NCI-H1436 treated with DMSO at 0.1 percent for 48 hours (cell line): ENCODE measurements at places on chromosomes 12 and 14.

- DNase-seq: no peak
Observed at GRCh38 chr14:104925855-104926609, 1.4 kb downstream of the PLD4 start.

GRCh38 chr14:79947440-79948054, 263.8 kb downstream of the DIO2 start:
- DNase-seq: peak; percentile 8

DNA sequence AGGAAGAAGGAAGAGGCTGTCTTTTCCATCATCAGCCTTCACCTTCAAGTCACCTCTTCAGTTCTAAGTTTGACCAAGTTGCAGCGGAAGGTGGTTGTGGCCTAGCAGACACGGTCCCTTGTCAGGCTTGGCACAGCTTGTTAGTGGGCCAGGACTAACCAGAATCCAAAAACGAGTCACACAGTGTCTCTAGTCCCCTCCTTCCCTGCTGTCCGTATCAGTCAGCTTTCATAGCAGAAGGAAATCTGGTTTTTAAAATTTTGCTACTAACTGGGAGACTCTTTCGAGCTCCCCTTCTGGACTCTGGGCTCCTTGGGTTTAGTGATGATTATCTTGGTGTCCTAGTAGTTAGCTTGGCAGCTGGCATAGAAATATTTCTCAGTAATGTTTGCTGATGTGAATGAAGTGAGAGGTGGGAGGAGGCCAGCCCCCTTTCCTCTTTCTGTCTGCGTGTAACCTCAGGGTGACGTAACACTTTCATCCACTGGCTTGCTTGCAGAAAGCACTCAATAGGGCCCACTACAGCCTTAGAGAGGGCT, 3.8 kb downstream of the ETV6 start:
- no peak for DNase-seq

- DNase-seq: no peak
Observed at GRCh38 chr12:120376934-120377572, 8.1 kb upstream of the MSI1 start.

- DNase-seq: no peak
Observed at GRCh38 chr12:70319605-70320004, 46.5 kb upstream of the KCNMB4 start.

- DNase-seq: no peak
Observed at GRCh38 chr14:58100735-58101368, 51.2 kb downstream of the ARMH4 start.

GRCh38 chr12:25155022-25155576, 39.9 kb downstream of the DNAI7 start:
- DNase-seq: no peak

DNA sequence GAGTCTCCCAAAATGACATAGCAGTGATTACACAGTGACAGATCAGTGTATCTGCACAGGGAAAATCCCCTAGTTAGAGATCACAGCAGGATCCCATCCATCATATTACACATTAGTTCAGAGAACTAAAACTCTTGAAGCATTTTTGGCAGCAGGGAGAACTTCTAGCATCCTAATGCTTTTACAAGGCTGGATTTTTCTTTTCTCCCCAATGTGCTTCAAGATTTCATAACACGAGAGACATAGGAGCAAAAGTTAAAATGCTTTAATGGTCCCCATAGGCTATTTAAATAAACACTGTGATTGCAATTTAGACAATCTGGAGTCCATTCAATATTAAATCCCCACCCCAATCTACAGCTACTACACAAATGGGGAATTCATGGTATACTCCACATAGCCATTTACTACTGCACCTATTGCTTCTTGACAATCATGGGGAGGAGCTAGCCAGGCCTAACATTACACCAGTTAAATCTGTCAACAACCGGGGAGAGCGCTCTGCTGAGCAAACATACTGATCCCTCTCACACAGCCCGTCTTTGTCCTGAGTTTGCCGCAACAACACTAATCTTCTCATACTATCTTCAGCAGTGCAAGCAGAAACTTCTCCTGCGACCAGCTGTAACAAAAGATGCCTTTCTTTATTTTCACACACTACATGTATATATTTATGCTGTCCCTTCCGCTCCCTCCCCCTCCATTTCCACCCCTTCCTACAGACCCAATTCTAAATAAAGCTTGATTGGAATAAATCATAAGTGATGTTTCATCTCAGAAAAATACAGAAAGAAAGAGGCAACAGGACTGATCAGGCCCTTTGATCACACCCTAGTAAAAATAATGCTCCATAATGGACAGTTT, 120.3 kb upstream of the SOX5 start:
- peak; percentile 68 for DNase-seq

- no peak for DNase-seq
Observed at GRCh38 chr12:100331871-100332270, 25.0 kb upstream of the SLC17A8 start.

DNA sequence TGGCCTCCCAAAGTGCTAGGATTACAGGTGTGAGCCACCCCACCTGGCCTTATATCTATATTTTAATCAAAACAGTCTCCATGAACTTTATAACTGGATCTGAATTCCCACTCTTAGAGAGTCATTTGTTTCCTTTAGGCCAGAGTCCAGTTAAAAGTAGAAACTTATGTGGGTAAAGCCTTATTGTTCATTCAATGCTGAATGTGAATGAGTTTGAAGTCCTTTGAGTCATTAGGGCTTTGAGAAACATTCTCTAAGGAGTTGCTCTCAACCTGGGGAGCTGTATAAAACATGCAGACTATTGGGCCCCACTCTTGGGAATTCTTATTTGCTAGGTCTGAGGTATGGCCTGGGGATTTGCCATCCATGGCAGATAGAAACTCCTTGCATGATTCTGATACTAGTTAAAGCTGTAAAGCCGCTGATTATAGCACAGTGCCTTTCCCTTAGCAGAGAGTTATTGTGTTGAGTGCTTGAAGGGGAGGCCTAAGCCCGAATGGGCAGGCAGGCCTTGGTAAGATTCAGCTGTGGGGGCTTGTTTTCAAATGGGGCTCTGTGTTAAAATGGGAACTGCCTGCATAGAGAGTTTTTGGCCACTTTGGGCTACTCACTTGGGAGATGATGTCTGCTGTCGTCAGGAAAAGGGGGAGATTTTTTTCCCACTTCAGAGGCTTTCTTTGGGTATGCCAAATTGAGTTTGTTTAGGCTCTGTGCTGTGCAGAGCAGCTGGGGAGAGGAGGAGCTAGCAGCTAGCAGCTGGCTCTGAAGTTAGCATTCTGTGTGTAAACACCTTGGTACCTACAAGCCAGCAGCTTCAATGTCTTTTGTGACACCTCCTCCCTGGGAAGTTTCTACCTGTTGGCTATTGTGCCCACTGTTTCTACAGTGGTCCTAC, 117.5 kb downstream of the DACT1 start:
- DNase-seq: no peak

- DNase-seq: no peak
Observed at GRCh38 chr14:92850492-92850891, 56.4 kb downstream of the GOLGA5 start.

- DNase-seq: no peak
Observed at GRCh38 chr14:77859934-77860570, 60.1 kb downstream of the ADCK1 start.

DNA sequence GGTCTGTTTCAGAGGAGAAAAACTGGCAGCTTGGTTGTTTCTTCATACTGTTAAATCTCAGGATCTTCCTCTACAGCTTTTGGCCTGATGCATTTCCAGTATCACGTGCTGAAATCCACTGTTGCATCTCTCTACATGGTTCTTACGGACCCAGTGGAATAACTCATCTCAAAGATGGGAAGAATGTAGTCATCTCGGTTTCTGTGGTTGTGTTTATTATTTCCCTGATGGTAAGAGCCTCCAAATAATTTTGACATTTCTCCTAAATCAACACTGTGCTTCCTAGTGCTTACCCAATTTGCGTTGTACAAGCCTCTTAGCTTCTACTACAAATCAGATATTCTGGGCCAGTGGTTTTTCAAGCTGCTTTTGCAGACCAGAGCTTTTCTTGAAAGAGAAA, 812.8 kb downstream of the C12orf50 start:
- no peak for DNase-seq

- DNase-seq: no peak
Observed at GRCh38 chr12:112734859-112735695, 56.5 kb upstream of the RPH3A start.

DNA sequence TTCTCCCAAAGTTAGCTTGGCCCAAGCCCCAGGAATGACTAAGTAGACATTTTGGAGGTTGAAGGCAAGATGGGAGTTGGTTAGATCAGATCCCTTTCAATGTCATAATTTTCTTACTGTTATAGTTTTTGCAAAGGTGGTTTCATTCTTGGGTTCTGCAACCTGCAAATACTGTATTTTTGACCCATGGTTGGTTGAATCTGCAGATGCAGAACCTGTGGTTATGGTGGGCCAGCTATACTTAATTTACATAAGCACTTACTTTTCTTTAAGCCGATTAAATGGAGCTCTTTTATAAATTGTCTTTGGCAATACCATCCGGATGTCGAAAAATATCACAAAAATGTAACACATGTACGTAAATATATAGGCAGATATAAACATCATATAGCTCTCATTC, 25.6 kb downstream of the LEMD3 start:
- DNase-seq: no peak

GRCh38 chr12:117144599-117144998, 45.4 kb upstream of the TESC start:
- DNase-seq: no peak

DNA sequence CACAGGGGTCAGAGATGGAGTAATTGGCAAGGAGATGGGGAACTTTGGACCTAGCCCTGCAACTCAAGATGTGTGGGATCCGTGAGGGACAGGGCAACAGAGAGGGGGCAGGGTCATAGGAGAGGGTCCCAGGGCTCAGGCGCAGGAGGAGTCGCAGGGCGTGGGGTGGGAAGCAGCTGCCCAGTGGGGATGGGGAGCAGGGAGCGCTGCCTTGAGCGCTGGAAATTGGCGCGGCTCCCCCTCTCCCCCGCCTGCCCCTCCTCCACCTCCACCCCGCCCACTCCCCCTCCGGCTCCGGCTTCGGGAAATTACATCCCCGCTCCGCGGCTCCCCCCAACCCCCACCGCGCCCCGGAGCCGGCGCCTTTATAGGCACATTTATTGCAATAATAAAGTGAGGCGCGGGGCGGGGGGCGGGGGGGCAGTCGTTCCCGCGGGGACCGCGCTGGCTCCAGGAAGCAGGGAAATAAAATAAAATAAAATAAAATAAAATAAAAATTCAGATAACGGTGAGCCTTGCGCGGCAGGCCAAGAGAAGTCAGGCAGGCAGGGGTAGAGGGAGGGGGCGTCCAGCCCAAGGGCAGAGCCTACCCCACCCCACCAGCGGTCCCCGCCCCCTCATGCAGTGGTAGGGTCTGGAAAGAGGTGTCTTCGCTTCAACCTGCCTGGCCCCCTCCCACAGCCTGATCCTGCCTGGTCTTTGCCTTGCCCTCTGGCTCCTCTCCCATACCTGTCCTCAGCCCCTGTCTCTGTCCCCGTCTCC, 3.6 kb downstream of the NXPH4 start:
- DNase-seq: no peak

DNA sequence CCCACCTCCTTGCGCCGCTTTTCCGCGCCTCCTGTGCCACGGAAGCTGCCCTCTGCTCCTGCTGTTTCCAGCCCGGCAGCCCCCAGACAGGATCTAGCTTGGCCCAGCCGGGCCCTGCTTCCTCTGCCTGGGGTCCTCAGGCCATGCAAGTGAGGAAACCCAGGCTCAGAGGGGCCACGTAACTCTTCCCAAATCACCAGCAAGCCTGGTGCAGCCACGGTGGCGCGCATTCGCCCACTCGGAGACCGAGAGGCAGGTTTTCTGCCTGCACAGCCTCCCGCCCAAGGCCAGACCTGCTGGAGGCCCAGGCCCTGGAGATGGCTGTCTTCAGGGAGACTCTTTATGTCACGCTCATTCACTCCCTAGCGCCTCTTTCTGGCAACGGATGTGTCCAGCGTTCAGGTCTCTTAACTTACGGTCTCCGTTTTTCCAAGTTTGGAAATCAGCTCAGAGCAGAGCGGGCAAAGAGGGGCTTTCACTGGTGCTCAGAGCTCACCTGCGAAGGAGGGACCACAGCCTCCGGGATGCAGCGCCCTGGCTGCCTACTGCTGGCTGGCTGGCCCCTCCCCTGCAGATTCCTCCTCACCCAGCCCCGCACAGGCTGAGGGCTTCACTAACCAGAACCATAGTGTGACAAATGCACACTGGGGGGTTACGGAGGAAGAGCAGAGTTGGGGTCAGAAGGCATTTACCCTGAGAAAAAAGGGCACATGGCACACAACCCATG, 20.6 kb upstream of the CEP170B start:
- DNase-seq: no peak

- no peak for DNase-seq
Observed at GRCh38 chr14:78170203-78170602, at the start of gene NRXN3. Gene NRXN3, plus strand, starts transcription at chr14:78170373. Its CDS starts 72,721 bp downstream, at chr14:78243094.

DNA sequence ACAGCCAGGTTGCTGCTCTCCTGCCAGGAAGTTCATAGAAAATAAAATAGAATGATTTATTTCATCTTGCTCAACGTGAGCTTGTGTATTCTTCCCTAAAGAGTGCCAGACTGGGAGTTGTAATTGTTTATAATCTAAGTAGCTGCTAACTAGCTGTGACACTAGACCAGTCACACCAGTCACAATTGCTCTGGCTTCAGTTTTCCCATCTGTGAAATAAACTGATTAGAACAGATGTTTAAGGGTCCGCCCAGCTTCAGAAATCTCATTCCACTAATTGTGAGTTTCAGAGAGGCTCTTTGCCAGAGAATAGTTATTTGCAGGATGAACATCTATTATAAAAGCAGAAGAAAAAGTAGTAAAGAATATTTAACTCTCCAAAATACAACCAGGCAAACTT, 55.6 kb upstream of the ZDHHC17 start:
- DNase-seq: no peak

DNA sequence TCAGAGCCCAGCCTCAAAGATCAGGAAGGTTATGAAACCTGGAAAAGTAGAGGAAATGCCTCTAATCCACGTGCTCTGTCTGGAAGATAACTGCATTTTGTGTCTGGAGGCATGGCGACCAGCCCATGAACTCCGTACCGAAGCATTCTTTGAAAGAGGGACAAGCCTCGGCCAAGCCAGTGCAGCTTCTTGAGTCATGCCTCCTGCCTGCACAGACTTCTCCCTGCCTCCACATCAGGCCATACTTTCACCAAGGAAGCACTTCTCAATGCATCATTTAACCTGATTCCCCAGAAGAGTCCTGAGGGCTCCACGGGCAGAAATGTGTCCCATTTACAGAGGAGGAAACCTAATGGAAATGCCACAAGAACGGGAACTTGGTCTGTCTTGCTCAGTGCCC, 3.4 kb downstream of the ACTN1 start:
- no peak for DNase-seq

GRCh38 chr12:22474970-22475720, 69.2 kb downstream of the C2CD5 start:
- no peak for DNase-seq

GRCh38 chr12:24049101-24049500, 99.6 kb upstream of the SOX5 start:
- no peak for DNase-seq

DNA sequence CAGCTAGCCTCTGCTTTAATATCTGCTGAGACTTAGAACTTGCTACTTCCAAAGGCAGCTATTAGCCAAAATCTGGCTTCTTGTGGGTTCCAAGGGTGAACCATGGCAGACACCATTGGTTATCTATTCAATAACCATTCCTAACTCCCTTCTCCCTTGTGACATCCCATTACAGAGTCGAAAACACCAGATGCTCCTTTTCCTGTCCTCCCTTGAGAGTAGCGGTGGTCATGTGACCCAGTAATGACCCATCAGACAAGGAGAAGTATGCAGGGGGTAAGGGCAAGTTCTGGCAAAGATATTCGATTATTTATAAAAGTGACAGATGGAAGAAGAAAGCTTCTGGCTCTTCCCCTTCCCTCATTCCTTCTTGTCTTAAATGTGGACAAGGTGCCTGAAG, 20.1 kb downstream of the TGFB3 start:
- DNase-seq: no peak

GRCh38 chr12:98260276-98260675, 255.1 kb upstream of the TMPO start:
- DNase-seq: no peak

GRCh38 chr12:57614178-57614947, 3.1 kb downstream of the ARHGEF25 start:
- no peak for DNase-seq
